ENCODE measurements at places on chromosomes 1 and 21.

- DNase-seq, result no peak
Observed at GRCh38 chr1:223802602-223803001, 43.1 kb downstream of the TP53BP2 start.

- DNase-seq, result peak; percentile 77
Observed at GRCh38 chr1:48203287-48203900, 19.1 kb upstream of the SLC5A9 start.

DNA sequence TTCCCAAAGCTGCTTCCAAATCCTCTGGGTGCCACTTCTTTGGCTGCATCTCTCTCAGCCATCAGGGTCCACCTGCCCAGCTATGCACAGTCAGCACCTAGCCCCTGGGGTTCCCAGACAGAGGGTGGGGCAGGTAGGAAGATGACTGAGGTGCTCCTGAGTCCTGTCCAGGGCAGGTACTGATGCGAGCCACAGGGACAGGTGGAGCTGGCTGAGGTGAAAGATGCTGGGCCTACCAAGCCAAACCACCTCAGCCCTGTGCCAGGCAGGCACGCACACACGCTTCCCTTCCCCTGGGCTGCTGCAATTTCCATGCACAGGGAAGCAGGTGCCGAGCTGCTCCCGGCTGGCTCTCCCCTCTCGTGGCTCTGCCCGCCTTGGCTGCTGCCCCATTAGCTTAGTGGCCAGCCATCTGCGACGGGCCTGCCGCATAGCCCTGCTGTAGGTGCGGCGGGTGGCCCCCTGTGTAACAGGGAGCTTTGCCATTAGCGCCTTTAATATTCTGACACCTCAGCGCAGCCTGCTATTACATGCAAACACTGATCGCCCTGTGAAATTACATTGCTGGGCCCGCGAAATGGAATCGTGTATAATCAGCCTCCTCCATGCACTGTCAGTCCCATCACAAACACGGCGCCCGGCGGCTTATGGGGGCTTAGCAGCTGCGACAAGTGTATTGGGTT is 38.9 kb downstream of the DMAP1 start:
- DNase-seq, result no peak

DNA sequence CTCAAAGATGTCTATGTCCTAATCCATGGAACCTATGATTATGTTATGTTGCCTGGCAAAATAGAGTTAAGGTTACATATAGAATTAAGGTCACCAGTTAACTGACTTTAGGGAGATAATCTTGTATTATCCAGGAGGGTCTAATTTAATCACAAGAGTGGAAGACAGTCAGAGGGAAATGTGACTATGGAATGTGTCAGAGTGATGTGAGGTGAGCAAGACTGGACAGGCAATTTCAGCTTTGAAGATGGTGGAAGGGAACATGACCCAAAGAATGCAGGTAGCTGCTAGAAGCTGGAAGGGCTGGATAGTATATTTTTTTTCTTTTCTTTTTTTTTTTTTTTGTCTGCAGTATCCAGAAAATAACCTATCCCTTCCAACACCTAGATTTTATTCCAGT is 241.7 kb upstream of the NEGR1 start:
- no peak for DNase-seq

DNA sequence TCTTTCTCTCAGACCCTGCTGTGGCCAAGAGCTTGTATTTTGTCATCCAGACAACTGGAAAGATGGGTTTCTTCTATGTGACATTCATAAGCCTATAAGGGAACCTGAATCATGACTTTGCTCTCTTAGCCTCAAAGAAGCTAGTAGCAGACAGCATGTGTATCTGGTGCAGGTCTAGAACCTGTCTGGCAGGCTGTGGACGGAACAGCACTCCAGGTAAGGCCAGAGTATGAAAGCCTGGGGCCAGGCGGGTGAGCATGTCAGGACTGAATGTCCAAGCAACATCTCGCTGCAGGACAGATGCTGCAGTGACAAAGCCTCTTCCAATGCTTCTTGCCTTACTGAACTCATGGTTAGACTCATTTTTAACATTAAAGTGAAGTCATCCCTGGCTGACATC is 32.8 kb downstream of the AKNAD1 start:
- no peak for DNase-seq

DNA sequence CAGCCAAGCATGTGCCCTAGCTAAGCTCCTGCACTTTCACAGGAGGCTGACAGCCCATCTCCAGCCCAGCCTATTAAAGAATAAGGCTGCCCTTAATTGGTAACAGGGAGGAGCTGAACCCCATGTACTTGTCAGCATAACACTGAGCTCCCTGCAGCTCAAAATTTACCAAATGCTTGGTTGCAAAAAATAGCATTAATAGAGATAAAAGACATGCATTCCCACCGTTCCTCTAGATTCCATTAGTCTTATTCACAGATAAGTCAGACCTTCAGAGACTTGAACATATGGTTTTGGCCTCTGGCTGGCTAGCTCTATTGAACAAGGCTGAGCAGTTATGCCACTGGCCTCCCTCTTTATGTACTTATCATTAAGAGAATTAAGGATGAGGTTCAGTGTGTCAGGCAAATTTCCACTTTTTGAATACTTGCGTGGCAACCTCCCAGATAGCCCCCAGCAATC is 29.2 kb downstream of the OLFML3 start:
- DNase-seq, result no peak

- peak; percentile 44 for DNase-seq
Observed at GRCh38 chr1:61254634-61255357, 172.4 kb downstream of the NFIA start.

- no peak for DNase-seq
Observed at GRCh38 chr1:4327142-4327541, 327.3 kb upstream of the AJAP1 start.

DNA sequence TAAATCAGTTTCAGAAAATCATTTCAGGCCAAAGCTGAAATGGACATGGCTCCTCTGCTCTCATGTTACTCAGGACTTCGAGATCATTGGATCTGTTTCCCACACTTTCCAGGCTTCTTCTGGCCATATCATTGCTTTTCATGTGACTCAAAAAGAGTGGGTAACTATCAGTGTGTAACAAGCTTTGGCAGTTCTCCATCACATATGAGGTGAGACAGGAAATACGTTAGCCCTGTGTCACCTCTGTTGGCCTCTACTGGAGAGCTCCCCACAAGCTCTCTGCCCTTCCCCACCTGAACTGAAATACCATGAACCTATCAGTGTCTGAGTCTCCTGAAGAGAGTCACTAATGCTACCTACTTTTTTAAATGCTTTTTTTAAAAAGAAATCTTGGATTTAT is 128.2 kb downstream of the LBR start:
- peak; percentile 42 for DNase-seq

DNA sequence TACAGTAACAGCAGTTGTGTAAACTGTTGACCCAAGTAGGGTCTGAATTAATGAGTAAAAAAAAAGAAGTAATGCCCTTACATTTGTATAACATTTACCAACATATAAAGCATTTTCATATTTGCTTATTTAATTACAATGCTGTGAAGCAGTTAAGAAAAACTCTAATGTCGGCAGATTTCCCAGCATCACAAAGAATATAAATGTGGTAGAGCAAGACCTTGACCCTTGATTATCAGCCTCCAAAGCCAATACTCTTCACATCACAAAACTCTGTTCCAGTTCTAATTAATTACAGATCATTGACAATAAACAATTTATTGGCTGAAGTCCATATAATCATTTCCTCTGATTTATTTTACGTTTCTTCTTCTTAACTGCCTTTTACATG is 130.2 kb downstream of the DUSP10 start:
- no peak for DNase-seq

DNA sequence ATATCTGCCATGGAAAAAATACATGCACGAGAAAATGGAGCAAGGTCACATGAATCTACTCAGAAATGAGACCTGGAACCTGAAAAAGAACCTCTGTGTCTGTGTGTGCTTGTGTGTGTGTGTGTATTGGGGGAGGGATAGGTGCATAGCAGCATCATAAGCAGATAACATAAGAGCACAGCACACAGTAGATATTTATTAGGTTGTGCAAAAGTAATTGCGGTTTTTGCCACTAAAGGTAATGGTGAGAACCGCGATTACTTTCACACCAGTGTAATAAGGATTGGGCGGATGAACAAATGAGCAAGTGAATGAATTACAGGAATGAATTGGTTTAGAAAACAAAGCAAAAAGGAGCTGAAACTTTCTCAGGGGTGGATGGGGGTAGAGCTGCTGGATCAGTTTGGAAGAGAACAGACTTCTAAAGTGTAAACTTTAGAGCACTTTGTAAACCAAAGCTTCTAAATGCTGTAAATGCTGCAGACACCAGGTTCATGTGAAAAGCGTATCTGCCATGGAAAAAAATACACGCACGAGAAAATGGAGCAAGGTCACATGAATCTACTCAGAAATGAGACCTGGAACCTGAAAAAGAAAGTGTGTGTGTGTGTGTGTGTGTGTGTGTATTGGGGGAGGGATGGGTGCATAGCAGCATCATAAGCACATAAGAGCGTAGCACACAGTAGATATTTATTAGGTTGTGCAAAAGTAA is 156.9 kb downstream of the TOMM20 start:
- DNase-seq, result no peak

DNA sequence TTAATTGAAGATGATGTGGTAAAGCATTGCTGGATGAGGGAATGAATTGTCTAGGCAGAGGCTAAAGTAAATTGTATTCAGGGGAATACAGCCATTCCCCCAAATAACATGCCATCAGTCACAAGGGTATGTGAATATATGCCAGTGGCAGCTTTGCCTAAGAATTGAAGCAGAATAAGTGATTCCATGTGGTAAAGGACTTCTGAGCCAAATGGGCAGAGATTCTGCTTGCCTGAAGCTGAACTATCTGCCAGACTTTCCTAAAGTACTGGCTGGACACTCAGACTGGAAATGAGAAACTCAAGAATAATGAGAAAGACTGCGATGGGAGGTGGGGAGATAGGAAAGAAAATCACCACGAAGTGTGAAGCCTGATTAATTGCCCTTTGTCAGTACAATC is 2.4 kb downstream of the LIX1L start:
- no peak for DNase-seq

DNA sequence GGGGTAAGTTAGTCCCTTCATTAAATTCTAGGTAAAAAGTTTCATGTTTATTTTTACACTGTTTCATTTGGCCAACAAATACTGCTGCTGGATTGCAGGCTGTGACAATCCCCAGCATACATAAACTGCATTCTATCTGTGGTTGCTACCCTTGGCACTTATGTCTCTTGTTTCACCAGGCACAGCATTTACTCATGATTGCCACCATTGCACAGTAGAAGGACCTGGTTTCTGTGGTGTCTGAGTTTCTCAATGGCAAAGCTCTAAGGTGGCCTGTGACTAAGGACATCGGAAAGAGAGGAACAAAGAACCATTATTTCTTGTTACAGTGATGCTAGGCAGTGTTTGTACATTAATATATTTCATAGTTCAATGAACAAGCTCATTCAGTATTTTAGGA is 878.4 kb upstream of the NEGR1 start:
- DNase-seq, result no peak

- DNase-seq, result peak; percentile 71
Observed at GRCh38 chr1:98556521-98557158, 104.9 kb upstream of the SNX7 start.

- peak; percentile 91 for DNase-seq
Observed at GRCh38 chr1:218425647-218426342, 80.7 kb downstream of the TGFB2 start.

GRCh38 chr1:173002891-173003838 is 47.6 kb downstream of the TNFSF18 start:
- peak; percentile 49 for DNase-seq
